ENCODE measurements at places on chromosomes 11 and 22.

- peak; percentile 66 for DNase-seq
Observed at GRCh38 chr11:17741487-17741886, 6.9 kb downstream of the KCNC1 start.

GRCh38 chr11:96126917-96127595 lies 203.1 kb upstream of the MTMR2 start:
- DNase-seq: no peak

DNA sequence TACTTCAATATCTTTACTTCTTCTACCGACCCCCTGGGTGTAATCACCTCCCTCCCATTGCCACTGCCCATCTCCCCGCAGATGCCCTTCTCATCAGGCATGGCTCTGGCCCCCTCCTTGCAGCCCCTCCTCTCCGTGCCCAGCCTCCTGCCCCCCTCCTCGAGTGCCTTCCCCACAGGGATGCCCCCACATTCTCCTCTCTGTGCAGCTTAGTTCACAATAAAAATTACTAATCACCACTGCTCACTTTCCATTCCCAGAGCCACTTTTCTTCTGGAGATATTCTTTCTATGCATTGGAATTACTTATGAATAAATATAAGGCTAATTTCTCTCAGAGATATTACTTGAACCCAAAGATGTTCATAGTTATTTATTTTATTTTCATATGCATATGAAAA lies 22.1 kb downstream of the IFITM10 start:
- no peak for DNase-seq

- DNase-seq: no peak
Observed at GRCh38 chr11:118156531-118157185, 4.0 kb upstream of the SCN4B start.

DNA sequence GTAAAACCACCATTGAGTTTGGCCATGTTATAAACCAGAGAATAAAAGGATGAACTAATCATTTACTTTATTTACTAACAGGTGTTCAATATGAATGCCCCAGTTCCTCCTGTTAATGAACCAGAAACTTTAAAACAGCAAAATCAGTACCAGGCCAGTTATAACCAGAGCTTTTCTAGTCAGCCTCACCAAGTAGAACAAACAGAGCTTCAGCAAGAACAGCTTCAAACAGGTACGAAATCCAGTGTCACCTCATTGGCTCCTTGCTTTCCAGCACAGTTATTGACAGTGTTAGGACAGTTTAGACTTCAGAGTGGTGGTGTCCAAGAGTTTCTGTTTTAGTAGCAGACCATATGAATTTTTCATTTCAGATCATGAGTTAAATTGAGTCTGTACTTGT lies 13.6 kb upstream of the NAT10 start:
- no peak for DNase-seq

DNA sequence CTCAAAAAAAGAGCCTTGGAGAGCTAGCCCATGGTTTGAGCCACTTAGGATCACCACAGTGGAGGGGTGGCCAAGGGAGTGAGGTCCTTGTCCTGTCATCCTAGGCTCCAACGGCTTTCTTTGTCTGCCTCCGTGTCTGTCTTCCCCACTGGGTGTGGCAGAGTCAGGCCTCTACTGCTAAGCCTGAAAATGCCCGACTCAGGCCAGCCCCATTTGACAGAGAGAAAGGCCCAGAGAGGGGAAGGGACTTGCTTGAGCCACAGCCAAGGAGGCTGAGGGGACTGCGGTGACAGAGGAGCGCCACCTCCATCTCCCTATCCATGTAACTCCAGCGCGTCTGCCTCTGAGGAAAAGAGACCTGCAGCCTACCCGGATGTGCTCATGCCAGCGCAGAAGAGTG lies 27.8 kb upstream of the CD82 start:
- no peak for DNase-seq

- DNase-seq: no peak
Observed at GRCh38 chr22:23109441-23109978, 32.3 kb downstream of the RSPH14 start.

All from cardiac septum (tissue), 1 donor.